Hematopoietic multipotent progenitor cell treated with erythropoietin and hydrocortisone succinate and interleukin-3 and kit ligand, for 4 days (in vitro differentiated cells): ENCODE measurements at places on chromosomes 16 and 17.

DNA sequence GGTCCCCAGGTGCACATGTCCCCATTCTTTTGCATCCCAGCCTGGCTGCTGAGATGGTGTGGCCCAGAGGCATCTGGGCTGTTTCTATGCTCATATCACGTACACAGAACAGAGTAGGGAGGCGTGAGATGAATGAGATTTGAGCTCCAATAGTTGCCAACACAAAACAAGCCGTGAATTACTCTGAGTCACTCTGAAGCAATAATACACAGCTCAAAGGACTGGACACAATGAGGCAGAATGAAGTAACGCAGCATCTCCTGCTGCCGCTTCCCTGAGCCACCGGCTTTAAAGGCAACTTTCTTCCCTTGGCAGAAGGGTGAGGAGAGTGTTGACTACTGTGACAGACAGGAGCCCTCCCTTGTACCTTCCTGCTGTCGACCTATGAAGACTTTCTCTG is 33.9 kb upstream of the CLEC18B start:
- no peak for DNase-seq

DNA sequence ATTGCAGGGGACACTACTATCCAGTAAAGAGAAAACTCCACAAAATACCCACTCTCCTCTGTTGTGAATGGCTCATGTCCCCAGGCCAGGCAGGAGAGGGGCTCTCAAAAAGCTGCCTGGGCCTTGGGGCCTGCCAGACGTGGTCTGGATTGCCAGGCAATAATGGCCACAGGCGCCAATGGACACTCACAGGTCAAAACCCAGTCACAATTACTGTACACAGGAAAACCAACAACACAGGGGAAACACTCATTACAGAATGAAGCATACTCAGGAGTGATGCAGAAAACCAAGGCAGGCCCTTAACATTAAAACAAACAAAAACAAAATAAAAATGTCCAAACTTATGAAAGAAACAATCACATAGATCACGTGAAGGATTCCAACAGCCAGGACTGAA is 35.1 kb upstream of the SREBF1 start:
- DNase-seq, result no peak

DNA sequence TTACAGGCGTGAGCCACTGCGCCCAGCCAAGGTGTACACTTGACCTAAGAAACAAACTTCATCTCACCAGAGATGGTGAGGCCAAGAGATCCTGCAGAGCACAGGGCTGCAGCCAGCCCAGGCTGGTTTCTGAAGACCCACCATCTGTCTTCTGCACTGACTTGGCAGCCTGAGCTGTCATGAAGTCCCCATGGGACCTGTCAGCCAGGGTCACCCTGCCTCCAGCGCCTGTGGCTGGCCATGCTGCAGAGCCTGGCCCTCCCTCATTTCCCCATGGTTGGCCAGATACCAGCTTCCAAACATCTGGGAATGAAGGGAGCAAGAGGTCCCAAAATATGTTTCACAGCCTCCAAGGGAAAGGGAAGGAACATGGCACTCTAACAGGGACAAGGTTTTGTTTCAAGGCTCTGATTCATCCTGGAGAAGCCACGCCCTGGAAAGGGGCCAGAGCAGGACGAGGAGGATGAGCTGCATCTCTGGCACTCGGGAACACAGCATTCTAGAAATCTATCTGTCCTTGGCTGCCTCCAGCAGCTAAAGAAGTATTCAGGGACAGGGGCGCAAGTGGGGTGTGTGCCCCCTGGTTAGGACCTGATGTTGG is 45.3 kb downstream of the DDX19A start:
- DNase-seq, result no peak

DNA sequence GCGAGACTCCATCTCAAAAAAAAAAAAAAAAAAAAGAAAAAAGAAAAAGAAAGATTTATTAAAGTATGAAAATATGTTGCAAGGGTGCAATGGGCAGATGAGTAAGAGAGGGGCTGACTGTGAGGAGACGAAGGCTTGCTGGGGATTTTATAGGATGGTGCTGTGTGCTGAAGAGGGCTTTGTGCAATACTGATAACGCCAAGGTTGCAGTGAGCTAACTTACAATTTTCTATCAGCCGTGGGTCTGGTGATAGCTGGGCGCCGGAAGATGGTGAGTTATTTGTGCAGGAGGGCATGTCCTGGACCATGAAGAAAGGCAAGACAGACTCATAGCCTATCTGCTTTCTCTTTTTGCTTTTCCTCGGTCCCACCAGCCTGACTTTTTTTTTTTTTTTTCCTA is 281.1 kb downstream of the MAP2K6 start:
- no peak for DNase-seq

GRCh38 chr17:6557040-6557438 is 684 bp upstream of the PITPNM3 start:
- DNase-seq, result no peak

DNA sequence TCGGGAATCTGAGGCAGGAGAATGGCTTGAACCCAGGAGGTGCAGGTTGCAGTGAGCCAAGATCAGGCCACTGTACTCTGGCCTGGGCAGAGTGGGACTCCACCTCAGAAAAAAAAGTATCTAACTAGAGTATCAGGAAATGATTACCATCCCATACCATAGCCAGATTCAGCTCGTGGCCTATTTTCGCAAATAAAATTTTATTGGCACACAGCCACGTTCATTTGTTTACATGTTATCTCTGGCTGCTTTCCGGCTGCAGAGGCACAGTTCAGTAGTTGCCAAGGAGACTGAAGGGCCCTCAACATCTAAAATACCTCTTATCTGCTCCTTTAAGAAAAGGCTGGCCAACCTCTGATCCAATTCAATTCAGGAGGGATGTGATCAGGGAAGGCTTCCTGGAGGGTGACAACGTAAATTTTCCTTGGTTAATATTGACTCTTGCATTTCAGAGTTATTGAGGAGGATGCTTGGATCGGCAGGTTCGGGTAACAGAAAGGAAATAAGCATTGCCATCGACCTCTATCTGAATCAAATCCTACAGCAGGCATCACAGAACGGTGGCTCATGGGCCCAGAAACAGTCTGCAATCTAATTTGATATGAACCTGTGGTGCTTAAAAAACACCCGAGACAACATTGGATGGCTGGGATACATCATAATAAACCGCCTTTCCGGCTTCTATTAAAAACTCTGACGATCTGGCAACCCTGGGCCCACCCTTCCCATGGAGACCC is 73.8 kb downstream of the XYLT1 start:
- peak; percentile 94 for DNase-seq

- DNase-seq, result no peak
Measured at GRCh38 chr17:72715906-72716572, 376.4 kb downstream of the SLC39A11 start.

GRCh38 chr16:51150888-51151320 is at the start of gene SALL1:
Gene SALL1 (minus strand): TSS chr16:51151270. CDS start chr16:51151241, 29 bp downstream.
- no peak for DNase-seq

GRCh38 chr16:81189100-81189664 is 49.3 kb upstream of the BCO1 start:
- no peak for DNase-seq
